ENCODE measurements at places on chromosomes 2 and 18.

DNA sequence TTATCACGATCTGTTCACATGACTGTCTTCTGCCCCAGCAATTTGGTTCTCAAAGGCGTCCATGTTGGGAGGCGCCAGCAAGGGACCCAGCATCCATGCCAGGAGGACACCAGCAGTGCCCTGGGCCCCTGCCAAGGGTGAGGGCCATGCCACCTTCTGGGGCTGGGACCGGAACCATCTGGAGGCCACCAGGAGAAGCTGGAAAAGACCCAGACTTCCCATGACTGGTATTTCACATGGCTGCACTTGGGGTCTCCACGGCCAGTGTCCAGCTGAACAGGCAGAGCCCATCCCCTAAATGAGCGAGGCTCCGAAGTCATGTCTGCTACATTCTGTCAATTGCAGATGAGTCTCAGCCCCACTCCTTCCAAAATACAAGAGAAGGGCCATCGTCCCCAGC lies 306.8 kb upstream of the HS6ST1 start:
- no peak for DNase-seq

- DNase-seq: no peak
These were observed 265.3 kb downstream of the CYP26B1 start for GRCh38 chr2:71882236-71882946.

- DNase-seq: no peak
These were observed 140.3 kb upstream of the FOSL2 start for GRCh38 chr2:28252311-28252710.

GRCh38 chr18:36321658-36322407 lies 24.3 kb downstream of the FHOD3 start:
- DNase-seq: no peak

- DNase-seq: no peak
These were observed 81.1 kb downstream of the MRPS9 start for GRCh38 chr2:105118960-105119359.

GRCh38 chr18:61001138-61001537 lies 332.1 kb upstream of the CDH20 start:
- DNase-seq: peak; percentile 43

DNA sequence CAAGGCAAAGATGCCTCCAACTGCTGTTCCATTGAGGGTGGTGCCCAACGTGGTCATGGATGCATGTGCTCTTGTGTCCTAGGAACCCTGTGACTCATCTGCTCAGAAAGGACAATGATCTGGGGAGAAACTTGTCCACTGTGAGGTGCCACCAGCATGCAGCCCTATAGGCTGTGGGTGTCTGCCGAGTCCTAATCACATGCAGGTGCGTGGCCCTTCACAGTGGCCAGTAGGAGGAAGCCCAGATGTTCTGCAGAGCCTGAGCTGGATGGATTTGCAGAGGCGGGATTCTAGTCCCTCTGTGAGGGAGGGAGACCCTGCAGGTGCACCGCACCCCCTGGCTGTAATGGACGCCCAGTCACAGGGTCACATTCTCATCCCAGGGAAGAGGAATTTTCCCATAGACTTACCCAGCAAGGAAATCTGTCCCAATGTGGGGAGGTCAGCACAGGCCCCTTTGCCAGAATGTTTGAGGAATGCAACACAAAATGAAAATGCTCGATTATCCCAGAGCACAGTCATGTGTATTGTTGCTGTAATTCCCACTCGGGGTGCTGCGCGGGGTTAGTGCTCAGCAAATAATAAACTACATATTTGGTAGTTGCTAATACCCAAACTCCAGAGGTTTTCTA lies 13.9 kb downstream of the GDF7 start:
- DNase-seq: no peak

GRCh38 chr2:205721057-205721449 lies 38.8 kb downstream of the NRP2 start:
- DNase-seq: no peak

GRCh38 chr18:74154716-74155115 lies 6.4 kb downstream of the TIMM21 start:
- no peak for DNase-seq
